ENCODE measurements at places on chromosomes 1 and 21.

- DNase-seq, result no peak
Observed at GRCh38 chr1:147853391-147853790, 49.2 kb upstream of the GJA8 start.

DNA sequence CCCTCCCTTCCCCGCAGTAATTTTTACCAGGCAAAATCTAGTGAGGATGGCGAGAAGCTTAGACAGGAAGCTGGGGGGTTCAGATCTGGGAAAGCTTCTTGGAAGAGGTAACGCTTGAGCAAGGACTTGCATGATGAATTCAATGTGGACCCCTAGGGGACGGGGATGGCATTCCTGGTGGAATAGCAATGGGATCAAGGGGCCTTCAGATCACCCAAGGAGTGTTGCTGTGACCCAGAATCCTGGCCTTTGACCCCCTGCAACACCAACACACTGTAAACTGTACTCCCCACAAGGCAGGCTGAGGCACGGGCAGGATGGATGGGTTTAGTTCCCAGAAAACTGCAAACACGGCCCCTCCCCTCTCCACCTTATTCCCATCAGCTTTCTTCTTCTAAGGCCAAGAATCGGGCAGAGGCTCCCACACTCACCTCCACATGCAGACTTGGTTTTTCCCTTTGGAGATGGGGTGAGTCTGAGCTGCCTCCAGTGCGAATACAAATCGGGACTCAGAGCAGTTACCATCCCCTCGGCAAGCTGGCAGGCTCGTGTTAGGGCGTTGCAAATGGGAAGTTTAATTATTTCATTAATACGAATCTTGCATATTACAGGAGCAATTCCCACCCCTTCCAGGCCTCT, 20.1 kb downstream of the DISP3 start:
- DNase-seq, result no peak

- DNase-seq, result no peak
Observed at GRCh38 chr1:17958704-17959103, 148.9 kb upstream of the IGSF21 start.

DNA sequence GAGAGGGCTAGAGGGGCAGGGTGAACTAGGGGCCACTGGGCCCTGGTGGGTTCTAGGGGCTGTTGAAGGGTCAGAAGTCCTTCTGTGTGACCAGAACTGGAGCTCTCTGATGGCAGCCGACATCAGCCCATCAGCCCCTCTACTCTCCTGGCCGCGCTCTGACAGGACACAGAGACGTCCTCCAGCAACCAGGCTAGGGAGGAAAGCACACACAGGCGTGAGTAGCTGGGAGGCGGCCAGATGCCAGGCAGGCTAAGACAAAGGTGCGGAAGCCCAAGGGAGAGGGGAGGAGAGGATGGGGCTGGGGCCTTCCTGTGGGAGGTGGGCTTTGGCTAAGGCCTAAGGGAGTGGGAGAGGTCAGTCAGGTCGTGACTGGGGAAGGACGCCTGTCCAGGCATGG, 50.8 kb downstream of the OLFML2B start:
- DNase-seq, result no peak

DNA sequence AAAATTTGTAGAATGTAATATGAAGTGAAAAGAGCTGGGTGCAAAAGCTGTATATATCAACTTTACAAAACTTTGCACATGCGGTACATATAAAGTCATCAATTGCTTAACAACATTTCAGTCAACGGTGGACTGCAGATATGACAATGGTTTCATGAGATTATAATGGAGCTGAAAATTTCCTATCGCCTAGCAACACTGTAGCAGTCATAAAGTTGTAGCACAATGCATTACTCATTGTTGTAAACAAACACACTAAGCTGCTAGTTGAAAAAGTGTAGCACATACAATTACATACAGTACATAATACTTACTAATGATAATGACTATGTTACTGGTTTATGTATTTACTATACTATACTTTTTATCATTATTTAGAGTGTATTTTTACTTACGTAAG, 64.0 kb downstream of the RGS7 start:
- DNase-seq, result no peak
